ENCODE measurements at places on chromosomes 11 and 22.

DNA sequence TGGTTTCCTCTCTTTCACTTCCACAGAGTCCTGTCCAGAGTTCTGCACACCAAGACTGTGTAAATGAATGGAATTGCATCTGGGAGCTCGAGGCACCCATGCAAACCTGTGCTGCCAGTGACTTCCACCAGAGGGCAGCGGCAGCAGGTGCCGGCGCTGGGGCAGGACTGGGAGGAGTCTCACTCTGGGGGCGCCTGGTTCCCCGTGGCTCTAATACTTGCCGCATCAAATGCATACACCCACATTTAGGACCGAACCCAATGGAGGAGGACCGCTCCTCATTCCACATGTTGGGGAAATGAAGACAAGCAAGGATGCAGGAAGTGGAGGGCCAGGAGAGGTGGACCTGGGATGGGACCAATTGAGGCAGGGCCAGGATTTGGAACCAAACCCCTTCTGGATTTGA, 1.1 kb upstream of the CD6 start:
- DNase-seq, result no peak

GRCh38 chr11:72239849-72240460, 4.0 kb downstream of the PHOX2A start:
- DNase-seq, result no peak

DNA sequence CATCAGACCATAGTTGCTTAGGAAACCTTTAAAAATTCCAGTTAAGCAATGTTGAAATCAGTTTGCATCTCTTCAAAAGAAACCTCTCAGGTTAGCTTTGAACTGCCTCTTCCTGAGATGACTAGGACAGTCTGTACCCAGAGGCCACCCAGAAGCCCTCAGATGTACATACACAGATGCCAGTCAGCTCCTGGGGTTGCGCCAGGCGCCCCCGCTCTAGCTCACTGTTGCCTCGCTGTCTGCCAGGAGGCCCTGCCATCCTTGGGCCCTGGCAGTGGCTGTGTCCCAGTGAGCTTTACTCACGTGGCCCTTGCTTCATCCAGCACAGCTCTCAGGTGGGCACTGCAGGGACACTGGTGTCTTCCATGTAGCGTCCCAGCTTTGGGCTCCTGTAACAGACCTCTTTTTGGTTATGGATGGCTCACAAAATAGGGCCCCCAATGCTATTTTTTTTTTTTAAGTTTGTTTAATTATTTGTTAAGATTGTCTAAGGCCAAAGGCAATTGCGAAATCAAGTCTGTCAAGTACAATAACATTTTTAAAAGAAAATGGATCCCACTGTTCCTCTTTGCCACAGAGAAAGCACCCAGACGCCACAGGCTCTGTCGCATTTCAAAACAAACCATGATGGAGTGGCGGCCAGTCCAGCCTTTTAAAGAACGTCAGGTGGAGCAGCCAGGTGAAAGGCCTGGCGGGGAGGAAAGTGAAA, 73.4 kb downstream of the NCAPD3 start:
- no peak for DNase-seq

GRCh38 chr22:48096851-48097665, 1334.6 kb downstream of the TBC1D22A start:
- DNase-seq, result no peak

DNA sequence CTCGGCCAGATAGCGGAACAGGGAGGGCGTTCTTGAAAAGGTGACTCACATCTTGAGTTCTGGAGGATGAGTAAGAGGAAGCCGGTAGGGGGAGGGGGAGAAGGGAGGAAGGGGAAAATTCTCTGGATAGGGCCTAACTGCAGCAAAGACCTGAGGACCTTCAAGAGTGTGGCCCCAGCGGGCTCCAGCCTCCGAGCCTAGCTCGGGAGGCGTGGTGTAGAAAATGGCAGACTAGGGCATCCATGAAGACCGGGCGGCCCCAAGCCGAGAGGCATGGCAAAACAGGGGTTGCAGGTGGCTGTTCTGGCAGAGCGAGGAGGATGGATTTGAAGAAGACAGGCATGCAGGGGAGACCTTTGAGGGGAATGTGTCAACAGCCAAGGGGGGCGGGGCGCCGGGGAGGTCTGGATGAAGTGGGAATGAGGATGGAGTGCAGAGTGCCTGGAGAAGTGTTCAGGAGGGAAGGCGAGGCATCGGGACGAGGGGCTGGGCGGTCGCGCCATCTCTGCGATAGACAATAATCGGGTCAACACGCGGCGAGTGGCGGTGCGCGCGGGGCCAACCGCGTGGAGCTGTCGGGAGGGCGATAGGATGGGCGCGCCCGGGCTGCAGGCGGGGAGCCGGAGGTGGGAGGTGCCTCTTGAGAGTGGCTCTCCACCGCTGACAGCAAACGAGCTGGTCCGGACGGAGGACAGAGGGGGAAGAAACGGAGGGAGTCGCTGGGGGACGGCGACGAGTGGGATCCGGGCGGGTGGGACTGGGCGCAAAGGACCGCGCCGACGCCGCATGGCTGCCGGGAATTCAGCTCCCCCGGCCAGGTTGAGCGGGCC, 40.0 kb upstream of the CREB3L1 start:
- no peak for DNase-seq

Data from GM04504 (cell line).